ENCODE measurements at places on chromosomes 5 and 9. TPM values are rescaled to one million over a fixed set of nuclear protein-coding genes. Genes with fewer than 3 reads are reported as not detected.

Gene OSTF1
- 25.0 TPM for total RNA-seq

Gene CDC25C
- 0.24 TPM for total RNA-seq

Gene ABLIM3
- total RNA-seq, result 134 TPM

- no peak for DNase-seq
Observed at GRCh38 chr5:157563373-157563928, 12.1 kb downstream of the ADAM19 start.

- no peak for DNase-seq
Observed at GRCh38 chr5:179866241-179867078, 7.8 kb upstream of the MRNIP start.

DNA sequence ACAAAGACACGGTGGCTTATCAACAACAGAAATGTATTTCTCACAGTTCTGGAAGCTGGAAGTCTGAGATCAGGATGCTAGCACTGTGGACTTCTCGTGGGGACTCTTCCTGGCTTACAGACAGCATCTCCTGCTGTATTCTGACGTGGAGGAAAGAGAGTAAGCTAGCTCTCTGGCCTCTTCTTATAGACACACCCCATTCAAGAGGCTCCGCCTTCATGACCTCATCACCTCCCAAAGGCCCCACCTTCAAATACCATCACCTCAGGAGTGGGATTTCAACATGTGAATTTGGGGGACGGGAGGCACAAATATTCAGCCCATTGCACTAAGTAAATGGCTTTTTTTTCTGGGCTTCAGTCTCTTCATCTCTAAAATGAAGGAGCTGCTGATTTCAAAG lies 27.6 kb downstream of the KCNMB1 start:
- DNase-seq, result no peak

DNA sequence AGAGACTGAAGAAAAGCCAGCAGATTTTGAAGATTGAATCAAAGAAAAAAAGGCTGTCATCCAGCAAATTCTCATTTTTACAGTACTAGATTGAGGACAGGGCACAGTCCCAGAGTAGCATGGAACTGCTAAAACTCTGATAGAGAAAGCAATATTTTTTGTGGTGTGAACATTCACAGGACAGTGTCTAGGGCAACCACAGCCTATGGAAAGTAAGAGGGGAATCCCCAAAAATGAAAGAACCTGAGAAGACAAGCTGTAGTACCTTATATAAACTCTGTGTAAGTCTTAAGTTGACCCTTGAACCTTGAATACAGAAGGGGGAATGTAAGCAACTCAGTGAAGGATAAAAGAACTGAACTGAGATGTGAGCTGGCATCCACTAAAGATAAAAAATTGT lies 540.3 kb downstream of the HINT1 start:
- DNase-seq, result no peak

DNA sequence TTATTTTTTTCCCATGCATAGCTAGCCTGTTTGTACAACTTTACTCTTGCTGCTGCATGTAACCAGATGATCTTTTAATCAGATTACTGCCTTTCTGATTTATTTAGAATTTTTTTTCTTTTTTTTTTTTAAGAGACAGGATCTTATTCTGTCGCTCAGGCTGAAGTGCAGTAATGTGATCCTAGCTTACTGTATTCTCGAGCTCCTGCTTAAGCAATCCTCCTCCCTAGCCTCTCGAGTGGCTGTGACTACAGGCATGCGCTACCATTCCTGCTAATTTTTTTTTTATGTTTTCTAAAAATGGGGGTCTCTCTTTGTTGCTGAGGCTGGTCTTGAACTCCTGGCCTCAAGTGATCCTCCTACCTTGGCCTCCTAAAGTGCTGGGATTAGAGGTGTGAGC lies 9.6 kb downstream of the DCP2 start:
- DNase-seq, result no peak

All from Right ventricle myocardium inferior (tissue), 1 donor.